ENCODE measurements at places on chromosomes 12 and 14.

- DNase-seq = no peak
These were observed 24.6 kb upstream of the YBX3 start for GRCh38 chr12:10747730-10748129.

DNA sequence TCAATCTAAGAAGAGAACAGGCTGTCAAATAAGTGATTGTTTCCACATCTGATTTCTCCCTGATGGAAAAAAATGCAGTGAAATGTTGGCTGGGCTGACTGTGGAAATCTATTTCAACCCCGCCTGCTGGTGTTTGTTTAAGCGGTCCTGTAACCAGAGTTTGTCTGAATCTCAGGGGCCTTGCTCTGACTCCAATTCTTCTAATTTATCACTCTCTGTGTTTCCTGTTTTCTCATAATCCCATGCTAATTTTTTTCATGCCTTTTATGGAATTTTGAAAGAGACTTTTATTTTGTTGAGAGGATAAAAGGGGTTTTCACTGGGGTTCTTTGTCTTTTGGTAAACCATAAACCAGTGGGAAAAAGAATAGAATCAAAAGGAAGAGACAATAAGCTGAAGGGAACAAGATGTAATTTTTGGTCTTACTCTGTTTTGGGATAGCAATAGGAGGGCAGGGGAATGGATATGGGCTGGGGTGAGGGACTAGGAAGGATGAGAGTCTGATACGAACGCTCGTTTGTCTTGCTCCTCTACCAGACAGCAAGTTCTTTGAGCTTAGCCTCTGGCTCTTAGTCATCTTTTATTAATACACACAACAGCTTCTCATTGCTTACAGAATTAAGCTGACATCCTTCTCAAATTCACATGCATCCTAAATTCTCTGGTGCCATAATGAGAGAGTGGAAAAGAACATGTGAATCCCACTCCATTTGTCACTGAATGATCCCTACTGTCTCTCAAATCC, 8.0 kb upstream of the MGP start:
- no peak for DNase-seq

GRCh38 chr14:47150267-47150666, 498.7 kb upstream of the RPL10L start:
- DNase-seq = no peak

DNA sequence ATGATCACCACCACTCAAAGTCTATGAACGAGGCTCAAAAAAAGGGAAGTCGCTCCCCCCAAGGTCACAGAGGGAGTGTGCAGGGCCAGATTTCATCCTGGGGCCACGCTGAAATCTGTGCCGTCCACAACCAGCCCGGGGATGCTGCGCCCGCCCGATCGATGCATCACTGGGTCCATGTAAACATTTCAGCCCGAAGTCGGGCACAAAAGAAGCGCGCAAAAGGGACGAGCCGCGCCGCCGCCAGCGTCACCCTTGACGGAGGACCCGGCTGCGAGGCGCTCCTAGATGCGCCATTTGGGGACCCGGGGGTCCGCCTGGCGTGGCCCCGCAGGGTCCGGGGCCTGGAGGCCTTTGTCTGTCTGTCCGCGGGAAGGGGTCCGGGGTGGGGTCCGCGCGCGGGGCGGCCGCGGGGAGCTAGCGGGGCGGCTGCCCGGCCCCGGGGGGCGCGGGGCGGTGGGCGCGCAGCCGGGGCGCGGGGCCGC, 503 bp downstream of the FBXO21 start:
- DNase-seq = peak; percentile 66

- DNase-seq = no peak
These were observed 222.4 kb downstream of the IPO8 start for GRCh38 chr12:30473274-30473673.

GRCh38 chr12:124915239-124916236, 1.1 kb upstream of the UBC start:
- DNase-seq = no peak

GRCh38 chr12:4720637-4720995, 416 bp downstream of the GALNT8 start:
- no peak for DNase-seq

GRCh38 chr14:61720741-61721140, 25.4 kb downstream of the HIF1A start:
- no peak for DNase-seq

- DNase-seq = no peak
These were observed 6.5 kb downstream of the WNT5B start for GRCh38 chr12:1635301-1636095.

DNA sequence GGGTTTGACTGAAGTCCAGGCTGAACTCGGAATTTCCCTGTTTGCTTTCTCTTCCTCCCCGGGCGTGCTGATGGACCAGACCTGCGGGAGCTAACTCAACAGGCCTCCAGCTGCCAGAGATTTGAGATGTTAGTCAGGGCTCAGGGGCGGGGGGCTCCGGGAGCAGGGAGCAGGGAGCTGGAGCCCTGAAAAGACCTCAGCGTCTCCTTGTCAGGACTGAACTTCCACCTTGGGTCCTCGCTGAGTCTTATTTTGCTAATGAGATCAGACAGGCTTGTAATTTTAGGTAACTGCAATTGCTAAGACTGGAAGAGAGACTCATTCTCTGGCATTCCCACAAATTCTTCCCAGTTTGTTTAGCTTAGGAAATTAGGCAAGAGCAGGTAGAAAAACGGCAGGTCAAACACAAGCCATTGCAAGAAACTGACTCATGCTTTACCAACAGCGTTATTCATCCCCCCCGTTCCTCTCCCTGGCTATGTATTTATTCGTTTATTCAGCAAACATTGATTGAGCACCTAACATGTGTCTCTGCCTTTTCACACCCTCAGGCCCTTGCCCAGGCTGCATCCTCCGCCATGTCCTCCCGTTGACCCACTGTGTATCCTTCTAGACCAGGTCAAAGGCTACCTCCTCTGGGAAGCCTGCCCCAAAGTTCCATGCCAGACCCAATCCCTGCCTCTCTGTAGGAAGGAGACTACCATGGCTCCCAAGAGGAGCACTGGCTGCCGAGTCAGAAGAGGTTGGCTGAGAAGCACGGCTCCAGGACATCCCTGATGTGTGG, 80.4 kb upstream of the DIO3 start:
- DNase-seq = no peak

- peak; percentile 43 for DNase-seq
These were observed 167.3 kb downstream of the DACT1 start for GRCh38 chr14:58805057-58805456.

DNA sequence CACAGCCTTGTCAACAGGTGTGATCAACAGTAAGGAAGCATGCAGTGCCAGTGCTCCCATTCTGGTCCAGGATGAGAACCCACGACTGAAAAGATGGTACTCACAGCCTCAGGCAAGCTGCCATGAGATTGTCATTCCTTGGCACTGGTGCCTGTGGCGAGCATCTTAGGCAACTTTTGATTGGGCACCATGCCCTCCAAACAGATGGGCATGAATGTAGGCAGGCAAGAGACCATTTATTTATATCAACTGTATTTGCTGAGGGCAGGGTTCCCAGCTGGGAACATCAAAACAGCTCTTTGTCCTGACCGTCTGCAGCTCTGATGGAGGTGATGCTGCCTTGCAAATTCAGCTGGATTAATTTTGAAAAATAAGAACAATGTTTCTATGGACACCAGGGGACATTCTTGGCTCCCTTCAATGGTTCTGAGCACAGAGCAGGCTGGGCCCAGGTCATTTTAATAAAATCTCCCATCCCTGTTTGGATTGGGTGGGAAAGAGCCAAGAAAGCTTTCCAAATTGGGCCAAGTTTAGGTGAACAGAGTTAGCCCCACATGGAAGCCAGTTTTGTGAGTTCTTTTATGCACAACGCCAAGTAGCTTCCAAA, 522.5 kb downstream of the RMST start:
- DNase-seq = no peak

GRCh38 chr14:56515739-56516138, 63.9 kb upstream of the TMEM260 start:
- DNase-seq = no peak

DNA sequence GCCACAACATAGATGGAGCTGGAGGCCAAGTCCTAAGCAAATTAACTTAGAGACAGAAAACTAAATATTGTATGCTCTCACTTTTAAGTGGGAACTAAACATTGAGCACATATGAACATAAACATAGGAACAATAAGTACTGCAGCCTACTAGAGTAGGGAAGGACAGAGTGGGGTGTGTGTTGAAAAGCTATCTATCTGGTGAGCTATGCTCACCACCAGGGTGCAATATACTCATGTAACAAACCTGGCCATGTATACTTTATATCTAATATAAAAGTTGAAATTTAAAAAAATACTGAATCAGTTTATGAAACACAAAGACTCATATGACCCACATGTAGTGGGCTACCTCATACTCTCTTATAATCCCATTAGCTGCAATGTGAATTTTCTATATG, 1305.0 kb downstream of the LRFN5 start:
- DNase-seq = peak; percentile 20

DNA sequence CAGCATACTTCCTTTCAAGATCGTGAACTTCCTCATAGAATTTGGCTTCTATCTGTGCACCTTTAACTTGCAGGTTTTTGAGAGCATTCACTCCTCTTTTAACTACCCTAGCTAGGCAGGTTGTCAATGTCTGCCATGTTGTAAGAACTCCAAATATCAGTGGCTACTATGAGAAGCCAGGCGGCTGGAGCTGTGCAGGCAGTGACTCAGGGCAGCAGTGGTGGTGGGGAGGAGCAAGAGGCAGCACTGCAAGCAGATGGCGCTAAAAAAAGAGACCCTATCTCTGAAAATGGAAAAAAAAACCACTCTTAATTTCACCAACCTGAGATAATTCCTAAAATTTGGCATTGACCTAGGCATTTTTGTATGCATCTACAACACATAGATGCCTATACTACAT, 28.5 kb downstream of the YARS2 start:
- DNase-seq = no peak

GRCh38 chr12:129073157-129073915, 220.1 kb downstream of the GLT1D1 start:
- DNase-seq = no peak

DNA sequence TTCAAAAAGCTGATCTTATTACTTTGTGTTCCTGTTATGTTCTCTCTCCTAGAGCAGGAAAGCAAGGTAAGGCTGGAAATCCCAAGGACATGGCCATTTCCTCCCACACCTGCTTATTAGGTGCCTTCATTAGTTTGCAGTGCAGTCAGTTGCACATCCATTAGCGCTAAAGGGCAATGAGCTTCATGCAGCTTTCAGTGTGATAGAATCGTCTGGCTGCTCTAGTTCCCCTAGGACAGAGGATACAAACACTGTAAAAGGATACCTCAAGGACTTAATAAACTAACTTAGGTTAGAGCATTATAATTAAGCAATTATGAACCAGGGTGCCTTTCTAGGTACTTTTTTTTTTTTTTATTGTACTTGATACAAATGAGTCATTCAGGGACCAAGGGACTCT, 21.1 kb downstream of the TMEM117 start:
- DNase-seq = no peak

DNA sequence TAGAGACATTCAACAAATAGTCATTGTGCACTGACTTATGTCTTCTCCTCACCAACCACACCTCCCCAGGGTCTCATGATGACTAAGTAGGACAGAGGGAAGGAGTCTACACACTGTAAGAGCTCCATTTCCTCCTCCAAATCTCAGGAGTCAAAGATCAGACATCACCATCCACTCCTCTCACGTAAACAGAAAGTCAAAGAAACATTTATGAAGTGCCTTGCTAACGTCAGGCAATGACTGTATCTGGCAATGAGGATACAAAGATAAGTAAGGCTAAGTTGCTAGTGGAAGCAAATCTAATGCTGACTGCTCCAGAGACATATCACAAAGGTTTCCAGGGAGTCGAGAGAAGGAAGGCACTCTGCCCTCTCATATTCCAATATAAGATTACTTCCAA, 88.9 kb downstream of the SLC2A13 start:
- no peak for DNase-seq

DNA sequence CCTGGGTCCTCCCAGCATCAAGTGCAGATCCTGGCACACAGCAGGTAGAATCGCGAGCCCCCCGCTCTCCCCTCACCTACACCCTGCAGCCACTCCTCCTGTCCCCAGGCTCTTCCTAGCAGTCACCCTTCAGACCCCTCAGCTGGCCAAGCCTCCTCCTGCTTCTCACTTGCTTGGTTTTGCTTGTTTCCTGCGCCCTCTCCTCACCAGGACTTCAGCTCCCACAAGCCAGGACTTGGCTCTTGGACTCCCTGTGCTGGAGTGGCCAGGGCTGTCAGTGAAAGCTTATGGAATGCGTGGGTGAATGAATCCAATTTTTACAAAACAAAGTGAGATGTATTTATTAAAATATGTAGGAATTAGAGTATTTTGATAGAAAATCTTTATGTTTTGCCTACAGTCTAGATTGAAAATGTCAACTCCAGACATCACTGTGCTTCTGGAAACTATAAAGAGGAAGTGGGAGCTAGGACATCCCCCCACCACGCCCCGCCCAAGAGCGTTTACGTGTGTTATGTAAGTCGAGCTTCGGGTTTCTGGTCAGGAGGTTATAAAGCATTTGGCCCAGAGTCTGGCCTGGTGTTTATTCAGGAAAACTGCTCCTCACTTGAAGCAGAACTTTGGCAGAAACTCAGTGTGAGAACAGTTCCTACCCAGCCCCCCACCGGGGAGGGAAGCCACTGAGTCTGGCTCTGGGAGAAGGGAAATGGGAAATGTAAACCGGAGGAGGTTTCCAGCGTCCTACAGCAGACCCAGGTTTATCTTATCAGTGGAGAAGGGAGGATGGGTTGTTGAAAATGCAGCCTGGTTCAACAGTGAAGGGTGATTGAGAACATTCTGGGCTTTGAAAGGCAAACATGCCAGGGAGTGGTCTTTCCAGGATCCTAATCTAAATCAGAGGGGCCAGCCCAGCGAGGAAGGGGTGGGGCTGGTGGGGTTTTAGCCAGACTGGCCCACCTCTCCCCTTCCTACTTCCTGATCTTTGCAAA, 8.8 kb downstream of the ALDH2 start:
- no peak for DNase-seq

DNA sequence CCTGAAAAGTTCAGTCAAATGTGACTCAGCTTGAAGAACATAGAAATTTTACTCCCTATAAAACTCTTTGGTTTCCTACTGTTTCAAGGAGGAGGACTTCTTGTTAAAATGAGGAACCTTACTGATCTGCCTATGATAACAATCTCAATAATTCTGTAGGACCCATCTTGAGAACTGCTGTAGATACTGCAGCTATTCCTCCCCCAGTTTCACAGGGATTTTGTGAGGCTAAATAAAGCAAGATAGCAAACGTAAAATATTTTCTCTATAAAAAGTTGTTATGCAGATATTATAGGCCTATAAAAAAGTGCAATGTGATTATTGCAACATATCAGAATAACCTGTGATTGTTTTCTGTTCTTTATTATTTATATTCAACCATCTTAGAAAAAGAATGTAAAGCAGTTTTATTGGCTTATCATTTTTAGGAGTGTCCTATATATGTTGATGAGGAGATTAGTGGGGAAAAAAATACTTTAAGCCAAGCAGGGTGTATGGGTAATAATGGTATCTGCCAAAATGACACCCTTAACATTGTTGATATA, 12.1 kb downstream of the CLEC14A start:
- DNase-seq = no peak
